ENCODE measurements at places on chromosomes 1 and 21.

DNA sequence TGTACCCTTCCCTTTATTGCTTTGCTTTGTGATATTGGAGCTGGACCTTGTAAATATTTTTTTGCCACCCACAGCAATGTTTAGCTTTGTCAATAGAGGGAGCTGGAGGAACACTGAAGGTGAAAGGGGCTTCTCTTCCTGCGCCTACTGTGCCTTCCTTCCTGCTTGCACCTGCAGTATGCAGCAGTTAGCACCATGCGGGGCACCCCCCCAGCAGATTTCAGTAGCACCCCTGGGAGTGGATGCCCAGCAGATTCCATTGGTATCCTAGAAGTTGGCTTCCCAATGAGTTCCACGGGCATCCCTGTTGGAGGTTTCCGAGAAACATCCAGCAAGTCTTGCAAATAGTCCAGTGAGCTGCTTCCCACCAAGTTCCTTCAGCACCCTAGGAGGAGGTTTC lies 25.6 kb downstream of the S100A10 start:
- peak; percentile 44 for DNase-seq

DNA sequence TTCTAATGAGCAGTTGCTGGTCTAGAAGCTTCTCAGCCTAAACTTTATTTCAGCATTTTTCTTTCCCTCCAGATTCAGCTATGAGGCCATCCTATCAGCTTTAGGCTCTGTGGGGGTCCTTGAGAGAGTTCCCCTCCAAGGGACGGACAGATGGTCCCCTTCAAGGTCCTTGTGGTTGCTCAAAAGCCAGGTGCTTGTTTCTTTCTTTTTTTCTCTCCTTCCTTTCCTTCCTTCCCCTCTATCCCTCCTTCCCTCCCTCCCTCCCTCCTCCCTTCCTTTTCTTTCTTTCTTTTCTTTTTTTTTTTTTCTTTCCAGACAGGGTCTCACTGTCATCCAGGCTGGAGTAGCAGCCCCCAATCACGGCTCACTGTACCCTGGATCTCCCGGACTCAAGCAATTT lies 1.2 kb upstream of the IL6R start:
- DNase-seq, result no peak

- DNase-seq, result no peak
These were observed 4.7 kb upstream of the ADARB1 start for GRCh38 chr21:45069711-45070110.

DNA sequence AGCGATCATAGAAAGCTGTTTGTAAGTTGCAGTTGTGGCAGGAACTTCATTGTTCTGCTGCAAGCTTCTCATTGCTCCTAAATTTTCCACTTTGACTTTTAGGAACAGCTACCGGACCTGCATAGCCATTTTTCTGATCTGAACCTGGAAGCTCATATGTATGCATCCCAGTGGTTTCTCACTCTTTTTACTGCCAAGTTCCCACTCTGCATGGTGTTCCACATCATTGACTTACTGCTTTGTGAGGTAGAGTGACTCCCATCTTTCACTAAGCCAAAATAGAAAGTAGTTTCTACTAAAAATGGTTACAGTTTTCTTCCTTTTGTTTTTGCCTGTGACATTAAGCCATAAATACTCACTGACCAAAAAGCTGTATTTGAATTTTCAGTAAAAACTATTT lies 254.2 kb downstream of the GPR52 start:
- DNase-seq, result no peak

GRCh38 chr1:172940174-172940855 lies 110.4 kb downstream of the TNFSF18 start:
- DNase-seq, result peak; percentile 59

DNA sequence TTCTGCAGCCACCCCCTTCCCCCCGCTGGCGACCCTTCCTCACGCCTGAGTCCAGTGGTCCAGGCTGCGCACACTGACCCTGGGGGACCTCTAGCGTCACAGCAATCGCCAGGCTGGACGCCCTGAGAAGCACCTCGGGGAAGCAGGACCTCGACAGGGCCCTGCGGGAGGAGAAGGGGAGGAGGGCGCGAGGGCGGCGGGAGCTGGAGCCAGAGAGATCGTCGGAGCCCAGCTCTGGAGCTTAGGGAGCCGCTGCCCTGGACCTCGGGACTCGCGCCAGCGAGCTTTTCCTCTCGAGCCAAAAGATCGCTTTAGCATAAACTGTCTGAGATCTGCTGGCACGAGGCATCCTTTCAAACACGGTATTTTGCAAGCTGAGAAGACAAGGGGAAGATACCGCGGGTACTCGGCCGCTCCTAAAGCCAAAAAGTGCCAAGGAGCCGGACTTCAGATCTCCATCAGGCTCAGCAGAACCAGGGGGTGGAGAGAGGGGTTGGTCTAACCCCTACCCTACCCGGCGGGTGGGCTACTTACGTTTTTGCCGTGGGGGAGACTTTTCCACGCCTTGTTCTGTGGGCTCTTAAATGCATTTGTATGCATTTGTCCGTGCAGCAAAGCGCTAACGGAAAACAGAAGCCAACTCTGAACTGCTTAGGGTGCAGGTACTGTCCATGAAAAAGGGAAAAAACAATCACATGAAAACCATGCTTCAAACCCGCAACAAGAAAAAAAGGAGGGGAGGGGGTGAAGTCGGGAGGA lies 586 bp downstream of the COL24A1 start:
- DNase-seq, result peak; percentile 94

GRCh38 chr1:92791487-92792066 lies 6.7 kb upstream of the EVI5 start:
- no peak for DNase-seq

GRCh38 chr1:108865316-108865910 lies 8.5 kb upstream of the AKNAD1 start:
- no peak for DNase-seq

- no peak for DNase-seq
These were observed 25.4 kb downstream of the MX2 start for GRCh38 chr21:41387042-41387819.

DNA sequence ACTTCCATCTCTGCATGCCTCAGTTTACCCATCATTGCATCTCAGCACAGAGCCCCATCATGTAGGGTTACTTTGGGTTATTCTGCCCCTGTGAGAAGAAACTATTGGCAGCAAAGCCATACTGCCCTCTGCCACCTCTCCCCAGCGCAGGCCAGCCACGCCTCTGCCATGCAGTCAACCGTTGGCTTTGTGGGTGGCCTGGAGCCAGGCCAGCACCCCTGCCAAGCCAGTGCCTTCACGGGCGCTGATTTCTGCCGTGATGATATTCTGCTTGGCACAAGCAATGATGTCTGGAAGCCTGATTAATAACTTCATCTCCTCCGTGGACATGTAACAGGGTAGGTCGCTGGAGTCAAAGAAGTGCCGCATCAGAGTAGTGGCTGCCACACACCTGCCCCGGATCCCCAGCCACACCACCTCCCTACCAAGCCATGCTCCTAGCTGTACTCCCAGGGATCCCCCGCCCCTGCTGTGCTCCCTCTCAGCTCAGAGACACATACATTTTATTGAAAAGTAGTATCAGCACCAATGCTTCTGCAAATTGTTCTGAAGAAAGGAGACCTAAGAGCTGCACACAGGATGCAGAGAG lies 15.0 kb upstream of the CEP85 start:
- no peak for DNase-seq

- DNase-seq, result no peak
These were observed 8.5 kb downstream of the AKT3 start for GRCh38 chr1:243841507-243841906.

- peak; percentile 76 for DNase-seq
These were observed 430 bp downstream of the RBM15 start for GRCh38 chr1:110339407-110340206.

GRCh38 chr1:212179394-212180076 lies 105.7 kb upstream of the PPP2R5A start:
- DNase-seq, result no peak

DNA sequence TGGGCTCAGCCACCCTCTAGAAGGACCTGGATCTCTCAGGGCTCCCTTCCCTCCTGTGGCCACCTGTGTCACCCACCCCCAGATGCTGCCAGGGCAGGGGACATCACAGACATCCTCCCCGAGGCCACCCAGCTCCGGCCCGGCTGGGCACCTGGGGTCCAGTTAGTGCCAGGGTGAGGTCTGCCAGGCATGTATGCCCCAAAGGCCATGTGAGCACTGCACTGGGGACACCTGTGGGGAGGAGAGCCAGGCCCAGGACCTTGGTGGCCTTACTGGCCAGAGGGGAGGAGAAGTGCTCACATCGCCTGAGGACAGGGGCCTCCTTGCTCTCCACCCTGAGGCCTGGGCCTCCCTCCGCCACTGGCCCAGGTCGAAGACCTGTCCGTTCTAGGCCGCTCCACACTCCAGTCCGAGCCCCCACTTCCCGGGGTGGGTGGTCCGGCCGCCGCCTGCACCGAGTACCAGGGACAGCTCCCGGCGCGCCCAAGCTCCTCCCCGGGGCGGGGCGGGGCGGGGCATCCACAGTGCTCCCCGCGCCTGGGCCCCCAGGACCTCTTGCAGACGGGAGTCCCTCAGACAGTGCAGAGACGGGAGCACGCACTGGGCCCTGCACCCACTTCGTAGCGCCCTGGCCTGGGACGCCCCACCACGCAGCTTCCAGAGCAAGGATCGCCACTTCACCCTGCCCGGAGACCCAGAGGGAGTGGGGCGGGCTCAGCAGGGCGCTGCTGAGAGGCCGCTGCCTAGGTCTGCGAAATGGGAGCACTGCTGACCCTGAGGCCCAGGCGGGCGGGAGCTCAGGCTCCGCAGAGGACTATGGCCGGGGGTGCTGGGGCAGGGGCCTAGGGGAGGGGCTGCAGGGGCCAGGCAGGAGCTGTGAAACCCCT lies 34.3 kb upstream of the CCDC27 start:
- peak; percentile 63 for DNase-seq

- DNase-seq, result no peak
These were observed 23.6 kb upstream of the ANGPTL3 start for GRCh38 chr1:62573675-62574074.

DNA sequence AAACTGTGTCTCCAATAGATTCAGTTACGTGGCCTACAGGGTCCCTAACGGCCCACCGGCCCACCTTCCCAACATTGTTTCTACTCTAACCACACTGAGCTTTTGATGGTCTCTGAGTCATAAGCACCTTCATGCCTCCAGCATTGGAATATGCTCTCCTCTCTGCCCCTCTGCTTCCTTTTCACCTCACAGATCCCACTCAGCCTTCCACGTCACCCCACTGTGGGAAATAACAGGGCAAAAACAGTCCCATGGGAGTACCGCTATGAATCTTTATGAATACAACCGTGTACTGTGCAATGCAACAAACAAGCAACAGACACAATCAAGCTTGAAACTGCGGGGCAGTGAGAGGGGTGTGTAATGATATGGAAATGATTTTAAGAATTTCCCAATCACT lies 5.3 kb upstream of the SARS1 start:
- DNase-seq, result no peak

DNA sequence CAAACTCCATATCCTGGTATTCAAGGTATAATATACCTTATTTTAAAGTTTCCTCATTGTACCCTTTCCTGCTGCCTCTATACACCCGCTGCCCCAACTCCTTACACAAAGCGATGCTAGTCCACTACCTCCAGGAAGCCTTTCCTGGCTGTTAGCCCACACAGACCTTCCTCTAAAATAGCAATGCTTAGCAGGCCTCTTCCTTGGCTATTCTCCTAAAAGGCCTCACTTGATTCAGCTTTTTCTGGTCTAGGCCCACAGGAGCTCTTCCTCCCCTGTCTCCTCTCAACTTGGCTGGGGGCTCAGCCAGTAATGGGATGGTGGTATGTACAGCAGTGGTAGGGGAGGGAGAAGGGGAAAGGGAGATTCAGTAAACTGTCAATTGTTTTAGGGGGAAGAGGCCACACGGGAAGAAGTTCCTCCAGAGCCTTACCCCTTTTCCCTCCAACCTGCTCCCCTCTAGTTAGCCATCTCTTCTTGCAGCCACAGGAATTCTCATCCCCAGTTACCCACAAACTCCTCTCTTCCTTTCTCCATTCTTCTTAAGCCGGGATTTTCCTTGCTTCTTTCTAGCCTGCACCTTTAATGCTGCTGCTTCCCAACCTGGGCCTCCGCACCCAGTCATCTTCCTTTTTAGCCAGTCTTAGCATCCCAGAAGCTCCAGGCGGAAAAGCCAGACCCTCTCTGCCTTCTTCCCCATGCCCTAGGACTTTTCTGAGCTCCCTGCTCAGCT lies 2.6 kb downstream of the LRRC41 start:
- peak; percentile 43 for DNase-seq
